ENCODE measurements at places on chromosomes 5 and 9. TPM values are rescaled to one million over a fixed set of nuclear protein-coding genes. Genes with fewer than 3 reads are reported as not detected.

Gene PCDHB13
- not detected for total RNA-seq

Gene NOTCH1
- total RNA-seq, result 67.0 TPM

Gene ENTREP1
- total RNA-seq, result not detected

Gene PCDHGB2
- 0.88 TPM for total RNA-seq

Gene GFI1B
- total RNA-seq, result not detected

Gene ZNF879
- 8.1 TPM for total RNA-seq

Gene TAF11L14
- not detected for total RNA-seq

Gene MSX2
- total RNA-seq, result not detected

Gene DNM1
- 1.2 TPM for total RNA-seq

Data from activated naive CD8-positive, alpha-beta T cell treated with anti-CD3 and anti-CD28 coated beads, Interleukin-2, amount 10 ng/mL, durations not matched to agents 7 days and 5 days (primary cell).